ENCODE measurements at places on chromosomes 7 and 10.

GRCh38 chr10:688312-689120 is 952 bp downstream of the DIP2C start:
- DNase-seq: peak; percentile 41

GRCh38 chr7:130369110-130369711 is 11.1 kb upstream of the CPA1 start:
- peak; percentile 75 for DNase-seq

GRCh38 chr10:32390193-32390592 is 43.2 kb upstream of the EPC1 start:
- DNase-seq: no peak

DNA sequence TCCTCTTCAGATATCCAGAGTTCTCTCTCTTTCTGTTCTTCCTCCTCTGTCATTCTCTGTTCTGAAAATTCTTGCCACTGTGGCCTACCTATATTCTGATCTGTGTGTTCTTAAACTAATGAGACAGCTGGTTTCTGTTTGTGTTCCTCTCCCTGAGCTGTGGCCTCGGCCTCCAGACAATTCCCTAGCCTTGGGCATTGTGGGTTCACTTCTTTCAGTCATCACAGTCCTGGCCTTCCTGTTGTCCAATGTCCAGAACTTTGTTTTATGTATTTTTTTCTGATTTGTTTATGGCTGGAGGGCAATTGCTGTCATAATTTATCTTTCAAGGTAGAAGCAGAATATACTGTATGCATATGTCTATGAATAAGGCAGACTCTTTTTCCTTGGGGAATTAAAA is 173.2 kb upstream of the MTPN start:
- peak; percentile 8 for DNase-seq

DNA sequence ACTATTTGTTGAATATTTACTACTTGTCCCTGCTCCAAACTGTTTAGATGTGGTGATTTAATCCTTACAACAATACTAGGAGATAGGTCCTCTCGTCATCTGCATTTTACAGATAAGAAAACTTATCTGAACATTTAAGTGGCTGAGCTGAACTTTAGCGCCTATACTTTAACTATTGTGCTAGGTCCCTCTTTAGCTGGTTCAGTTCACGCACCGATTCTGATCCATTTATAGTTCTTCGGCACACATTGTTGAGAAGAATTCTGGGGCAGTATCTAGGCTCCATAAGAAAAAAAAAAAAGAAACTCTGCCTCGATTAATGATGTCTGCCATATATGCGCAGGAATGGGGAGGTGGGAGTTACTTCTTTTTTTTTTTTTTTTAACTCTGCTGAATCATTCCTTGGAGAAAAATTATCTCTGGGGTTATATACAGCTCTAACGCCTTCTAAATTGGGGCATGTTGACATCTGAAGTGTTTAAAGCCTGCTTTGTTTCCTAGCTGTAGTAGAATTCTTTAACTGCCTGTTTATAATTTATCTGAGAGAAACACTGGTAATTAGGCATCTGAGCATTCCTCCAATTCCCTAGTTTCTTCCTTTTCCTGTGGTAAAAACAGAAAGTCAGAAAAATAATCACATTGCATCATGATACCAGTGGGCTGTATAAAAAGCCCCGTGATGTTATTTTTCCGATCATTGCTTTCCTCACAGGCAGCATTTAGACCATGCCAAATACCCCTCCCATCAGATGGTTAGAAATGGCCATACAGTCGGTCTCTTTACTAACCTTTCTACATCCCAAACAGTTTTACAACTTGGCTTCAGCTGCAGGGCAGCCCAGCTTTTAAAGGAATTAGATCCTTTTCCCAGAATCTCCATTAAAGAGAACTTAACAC is 98.5 kb upstream of the KDM7A start:
- DNase-seq: no peak

- DNase-seq: no peak
These were observed 916.4 kb downstream of the LRMDA start for GRCh38 chr10:76347832-76348231.

- no peak for DNase-seq
These were observed 66.4 kb downstream of the MTURN start for GRCh38 chr7:30201161-30201666.

DNA sequence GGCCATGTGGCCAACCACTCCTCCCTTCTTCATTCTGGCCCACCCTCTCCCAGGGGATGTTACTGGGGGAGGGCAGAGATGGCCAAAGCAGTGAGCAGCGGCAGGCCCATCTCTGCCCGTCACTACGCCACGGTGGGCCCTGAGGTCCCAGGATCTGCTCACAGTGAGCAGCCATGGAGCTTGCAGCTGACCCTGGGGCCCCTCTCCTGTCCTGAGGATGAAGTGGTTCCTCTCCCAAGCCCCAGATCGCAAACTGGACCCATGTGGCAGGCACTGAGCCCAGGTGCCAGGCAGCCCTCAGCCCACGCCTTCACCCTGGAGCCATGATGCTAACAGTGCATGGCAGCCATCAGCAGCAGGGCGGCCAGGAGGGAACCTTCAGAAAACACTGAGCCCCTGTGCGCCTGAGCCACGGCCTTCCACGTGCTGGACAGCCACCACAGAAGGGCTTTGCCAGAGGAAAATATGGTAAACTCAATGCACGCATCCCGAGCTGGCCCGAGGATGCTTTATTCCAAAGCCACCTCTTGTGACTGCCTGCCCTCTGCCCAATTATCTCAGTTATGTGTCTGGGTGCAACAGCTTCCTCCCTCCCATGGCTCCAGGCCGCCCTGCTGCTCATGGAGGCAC is 485.7 kb downstream of the PTPRN2 start:
- DNase-seq: no peak

- DNase-seq: no peak
These were observed 138.6 kb upstream of the GRB10 start for GRCh38 chr7:50921114-50921813.

- DNase-seq: no peak
These were observed 11.9 kb upstream of the ERVW-1 start for GRCh38 chr7:92489634-92490033.

DNA sequence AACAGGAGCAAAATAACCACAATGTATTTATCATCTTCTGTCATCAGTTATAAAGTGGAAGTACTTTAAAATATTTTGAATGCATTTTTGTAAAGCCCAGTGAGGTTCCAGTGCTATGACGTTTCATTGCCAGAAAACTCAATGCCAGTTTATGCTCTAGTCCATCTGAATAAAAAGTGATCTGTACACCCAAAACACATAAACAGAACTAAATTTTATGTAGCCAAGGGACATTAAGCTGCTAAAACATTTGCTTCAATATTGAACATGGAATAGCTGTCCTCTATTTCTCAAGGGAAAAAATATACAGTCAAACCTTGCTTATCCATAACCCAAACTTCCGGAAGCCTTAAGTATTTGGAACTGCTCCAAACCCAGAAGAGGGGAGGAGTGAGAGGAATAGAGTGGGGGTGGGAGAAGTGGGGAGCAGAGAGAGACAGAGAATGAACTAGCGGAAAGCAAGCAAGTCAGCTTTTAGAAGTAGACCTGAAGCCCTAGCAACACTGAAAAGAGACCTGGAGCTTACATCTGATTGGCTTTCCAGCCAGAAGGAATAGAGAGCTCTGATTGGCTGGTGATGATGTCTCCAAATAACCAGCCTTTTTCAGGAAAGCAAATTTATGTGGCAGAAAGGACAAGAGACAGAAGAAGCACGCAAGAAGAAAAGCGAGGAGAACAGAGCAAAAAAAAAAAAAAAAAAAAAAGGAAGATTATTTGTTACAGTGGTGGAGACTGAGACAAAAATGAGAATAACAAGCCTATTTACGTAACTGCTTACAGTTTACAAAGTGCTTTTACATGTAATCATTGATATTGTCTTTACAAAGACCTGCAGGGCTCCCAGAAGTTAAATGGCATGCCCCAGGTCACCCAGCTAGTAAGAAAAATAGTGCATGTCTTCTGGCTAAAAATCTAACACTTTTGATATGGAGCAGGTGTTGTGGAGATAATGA is 196.0 kb downstream of the RNLS start:
- peak; percentile 25 for DNase-seq

- no peak for DNase-seq
These were observed 17.6 kb upstream of the FLNC start for GRCh38 chr7:128812514-128813168.

DNA sequence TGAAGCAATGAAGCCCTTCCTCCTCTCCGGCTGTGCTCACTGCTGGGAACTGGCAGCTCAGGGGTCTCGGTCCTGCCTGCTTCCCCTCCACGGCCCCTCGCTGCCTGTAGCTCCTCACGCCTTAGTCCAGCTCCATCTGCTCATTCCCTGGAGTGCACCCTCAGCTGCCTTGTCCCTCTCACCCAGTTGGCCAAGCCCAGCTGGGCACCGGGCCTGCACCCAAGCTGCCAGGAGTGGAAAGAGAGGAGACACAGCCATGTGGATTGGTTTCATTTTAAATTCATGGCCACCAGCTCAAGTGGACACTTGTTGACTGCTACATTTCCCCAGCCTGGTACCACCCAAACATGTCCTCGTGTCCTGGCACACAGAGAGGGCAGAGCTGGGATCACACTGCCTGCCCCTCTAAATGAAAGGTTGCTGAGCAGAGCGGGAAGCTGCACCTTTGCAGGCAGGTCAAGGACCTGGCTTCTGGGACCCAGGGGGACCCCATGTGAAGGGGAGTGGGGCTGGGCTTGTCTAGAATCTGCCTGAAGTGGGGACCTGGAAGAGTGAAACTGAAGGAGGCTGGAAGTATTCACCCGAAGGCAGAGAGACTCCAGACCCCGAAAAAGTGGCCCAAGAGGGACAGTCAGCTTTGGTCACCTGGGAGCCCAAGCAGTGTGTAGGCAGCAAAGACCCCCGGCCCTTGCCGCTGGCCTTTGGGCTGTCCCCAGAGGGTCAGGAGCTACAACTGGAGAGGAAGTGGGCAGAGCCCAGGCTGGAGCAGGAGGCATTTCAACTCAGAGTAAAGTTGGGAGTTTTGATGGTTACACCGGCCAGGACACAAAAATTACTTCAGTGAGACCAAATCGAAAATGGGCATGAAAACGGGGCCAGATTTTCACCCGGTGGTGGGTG is 15.0 kb upstream of the BNIP3 start:
- DNase-seq: no peak

GRCh38 chr7:74344132-74344496 is 54.9 kb downstream of the CLIP2 start:
- DNase-seq: peak; percentile 56

DNA sequence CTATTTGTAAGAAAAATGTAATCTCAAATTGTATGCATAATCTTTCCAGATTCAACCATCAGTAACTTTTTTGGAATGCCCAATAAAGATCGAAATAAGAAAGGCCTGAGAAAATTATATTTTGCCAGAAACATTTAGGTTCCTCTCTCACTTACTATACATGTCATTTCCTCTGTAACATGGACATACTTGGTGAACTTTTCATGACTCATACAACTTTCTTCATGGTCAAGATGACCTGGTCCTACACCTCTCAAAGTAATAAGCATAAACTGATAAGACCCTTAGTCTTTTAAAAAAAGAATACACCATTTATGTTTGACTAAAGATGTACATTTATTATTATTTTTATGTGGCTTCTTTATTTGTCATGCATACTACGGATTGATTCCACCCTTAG is 125.3 kb downstream of the REEP3 start:
- no peak for DNase-seq

DNA sequence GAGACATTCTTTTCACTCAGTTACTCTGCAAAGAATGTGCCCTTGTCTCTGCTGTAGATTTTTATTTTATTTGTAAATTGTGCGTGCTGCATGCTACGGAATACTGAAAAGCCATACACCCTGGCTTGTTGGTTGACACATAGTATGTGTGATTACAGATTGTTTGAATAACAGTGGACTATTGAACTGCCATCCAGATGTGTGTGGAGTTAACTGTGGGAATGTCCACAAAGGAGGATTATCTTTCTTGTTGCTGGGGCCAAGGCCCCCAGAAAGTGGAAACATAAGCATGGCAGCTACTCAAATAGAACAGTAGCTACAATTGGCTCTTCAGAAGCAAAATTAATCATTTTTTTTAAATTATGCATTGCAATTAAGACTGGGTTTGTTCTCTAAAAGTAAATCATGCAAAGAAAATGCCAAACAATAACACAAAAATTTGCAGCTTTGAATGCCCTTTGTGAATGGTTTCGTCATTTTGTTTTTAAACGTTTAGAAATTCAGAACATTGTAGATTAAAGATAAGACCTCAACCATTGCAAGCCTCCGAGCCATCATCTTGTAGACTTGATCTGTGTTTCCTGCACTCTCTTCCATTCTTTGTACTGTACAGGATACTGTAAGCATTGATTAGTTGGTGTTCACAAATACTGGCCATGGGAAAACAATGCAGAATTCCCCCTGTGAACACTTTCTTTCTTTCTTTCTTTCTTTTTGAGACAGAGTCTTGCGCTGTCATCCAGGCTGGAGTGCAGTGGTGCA is 210.3 kb upstream of the TCF7L2 start:
- DNase-seq: no peak

- DNase-seq: peak; percentile 30
These were observed 6.6 kb downstream of the DMBT1 start for GRCh38 chr10:122567056-122567660.

- DNase-seq: no peak
These were observed 164.4 kb downstream of the RGS10 start for GRCh38 chr10:119377958-119378736.

DNA sequence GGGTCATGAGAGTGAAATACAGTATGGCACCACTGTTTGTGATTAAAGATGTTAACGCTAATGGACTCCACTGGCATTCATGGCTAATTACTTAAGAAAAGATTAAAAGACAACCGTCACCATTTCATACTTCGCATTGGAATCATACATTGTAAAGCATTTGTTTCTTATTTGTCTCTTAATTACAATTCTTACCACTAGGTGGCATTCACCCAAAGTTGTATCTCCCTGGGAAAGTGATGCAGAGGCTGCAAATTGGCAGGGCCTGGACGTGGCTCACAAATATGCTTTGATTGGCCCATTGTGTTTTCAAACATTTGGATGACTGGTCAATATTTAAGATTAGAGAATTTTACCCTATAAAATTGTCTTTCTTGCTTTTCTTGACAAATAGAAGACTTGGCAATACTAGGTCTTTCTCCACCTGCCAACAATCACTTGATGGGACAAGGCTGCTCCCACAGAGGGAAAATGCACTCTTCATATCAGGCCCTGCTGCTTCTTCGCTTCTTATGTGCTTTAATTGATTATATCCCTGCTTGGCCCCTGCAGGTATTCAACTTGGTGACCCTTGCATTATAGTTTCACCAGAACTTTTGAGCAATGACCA is 72.1 kb upstream of the STARD3NL start:
- peak; percentile 43 for DNase-seq

DNA sequence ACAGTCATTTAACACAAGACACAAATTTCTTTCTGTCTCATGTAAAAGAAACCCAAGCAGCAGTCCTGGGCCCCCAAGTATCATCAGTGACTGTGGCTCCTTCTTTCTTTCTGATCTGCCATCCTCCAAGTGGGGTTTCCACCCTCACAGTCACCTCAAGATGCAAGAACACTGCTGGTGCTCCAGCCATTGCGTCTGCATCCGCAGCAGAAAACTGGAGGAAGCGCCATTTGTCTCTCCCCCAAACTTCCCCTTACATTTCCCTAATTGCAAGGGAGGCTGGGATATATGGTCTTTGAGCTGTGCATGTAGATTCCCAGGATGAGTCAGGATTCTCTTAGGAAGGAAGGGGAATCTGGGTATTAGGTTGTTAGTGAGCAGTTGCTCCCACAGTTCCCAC is 60.9 kb upstream of the GNA12 start:
- DNase-seq: no peak

- DNase-seq: no peak
These were observed 72.8 kb downstream of the GNA12 start for GRCh38 chr7:2771274-2771731.
